ENCODE measurements at places on chromosomes 7 and 10.

DNA sequence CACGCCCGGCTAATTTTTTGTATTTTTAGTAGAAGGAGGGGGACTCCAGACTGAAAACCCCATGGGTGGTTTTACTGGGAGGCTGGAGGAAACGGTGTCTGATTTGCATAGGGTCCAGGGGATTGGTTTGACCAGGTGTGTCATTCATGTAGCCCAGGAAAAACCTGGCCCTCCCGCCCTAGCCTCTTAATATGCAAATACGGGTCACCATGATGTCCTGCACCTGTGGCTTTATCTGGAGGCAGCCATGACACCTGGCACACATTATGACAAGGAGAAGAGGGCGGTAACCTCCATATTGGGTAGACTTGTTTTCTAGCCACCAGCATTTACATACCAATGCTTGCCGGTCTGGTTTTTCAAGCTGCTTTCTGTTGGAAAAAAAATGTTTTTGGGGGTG lies 68.0 kb downstream of the TRIL start:
- no peak for DNase-seq

DNA sequence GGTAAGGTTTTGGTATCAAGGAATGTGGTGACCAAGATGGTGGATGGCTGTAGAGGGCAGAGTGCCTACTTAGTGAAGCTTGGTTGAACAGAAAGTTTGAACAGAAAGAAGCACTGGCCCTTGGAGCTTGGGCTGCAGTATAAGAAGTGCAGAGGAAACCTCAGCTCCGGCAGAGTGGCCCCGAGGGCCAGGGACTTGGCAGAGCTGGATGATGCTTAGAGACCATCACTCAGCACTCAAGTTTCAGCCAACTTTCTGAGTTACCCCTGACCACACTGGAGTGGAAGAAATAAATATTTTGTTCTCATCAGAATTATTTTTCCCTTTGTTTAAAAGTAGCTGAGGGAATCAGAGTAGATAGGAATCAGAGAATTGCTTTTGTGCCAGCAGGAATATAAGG lies 336.7 kb downstream of the C7orf25 start:
- no peak for DNase-seq

DNA sequence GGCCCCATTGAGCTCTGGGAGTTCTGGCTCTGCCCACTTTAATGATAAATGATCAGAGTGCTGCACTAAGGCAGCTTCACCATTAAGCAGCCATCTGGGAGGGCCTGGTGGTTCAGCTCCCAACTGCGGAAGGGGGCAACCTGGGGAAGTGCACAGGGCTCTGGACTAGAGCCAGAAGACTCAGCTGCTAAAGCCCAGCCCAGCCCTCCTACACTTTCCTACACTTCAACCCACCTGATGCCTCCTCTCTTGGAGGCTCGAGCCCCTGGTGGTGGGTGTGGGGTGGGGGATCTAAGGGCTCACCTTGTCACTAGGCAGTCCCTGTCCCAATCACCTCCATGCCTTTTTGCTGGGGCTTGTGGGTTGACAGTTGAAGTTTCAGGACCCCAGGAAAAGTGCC lies 60.6 kb upstream of the ANTXRL start:
- DNase-seq: no peak

GRCh38 chr7:41501466-41501865 lies 201.4 kb downstream of the INHBA start:
- DNase-seq: no peak

DNA sequence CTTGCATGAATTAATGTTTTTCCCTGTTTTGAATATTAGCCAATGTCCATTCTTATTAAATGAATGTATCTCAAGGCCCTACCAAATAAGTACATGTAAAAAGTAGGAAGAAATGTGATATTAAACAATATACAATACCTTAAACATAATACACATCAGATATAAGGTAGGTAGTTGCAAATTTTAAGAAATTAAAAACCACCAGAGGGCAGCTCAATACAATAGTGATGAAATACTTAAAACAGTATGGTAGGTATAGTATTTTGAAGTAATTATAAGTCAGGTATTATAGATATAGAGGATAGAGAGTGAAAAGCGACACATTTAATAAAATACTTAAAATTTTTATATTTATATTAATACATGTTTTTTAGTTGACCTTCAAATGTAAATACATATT lies 43.6 kb upstream of the CDK14 start:
- no peak for DNase-seq

GRCh38 chr7:37356911-37357636 lies 91.6 kb downstream of the ELMO1 start:
- no peak for DNase-seq

DNA sequence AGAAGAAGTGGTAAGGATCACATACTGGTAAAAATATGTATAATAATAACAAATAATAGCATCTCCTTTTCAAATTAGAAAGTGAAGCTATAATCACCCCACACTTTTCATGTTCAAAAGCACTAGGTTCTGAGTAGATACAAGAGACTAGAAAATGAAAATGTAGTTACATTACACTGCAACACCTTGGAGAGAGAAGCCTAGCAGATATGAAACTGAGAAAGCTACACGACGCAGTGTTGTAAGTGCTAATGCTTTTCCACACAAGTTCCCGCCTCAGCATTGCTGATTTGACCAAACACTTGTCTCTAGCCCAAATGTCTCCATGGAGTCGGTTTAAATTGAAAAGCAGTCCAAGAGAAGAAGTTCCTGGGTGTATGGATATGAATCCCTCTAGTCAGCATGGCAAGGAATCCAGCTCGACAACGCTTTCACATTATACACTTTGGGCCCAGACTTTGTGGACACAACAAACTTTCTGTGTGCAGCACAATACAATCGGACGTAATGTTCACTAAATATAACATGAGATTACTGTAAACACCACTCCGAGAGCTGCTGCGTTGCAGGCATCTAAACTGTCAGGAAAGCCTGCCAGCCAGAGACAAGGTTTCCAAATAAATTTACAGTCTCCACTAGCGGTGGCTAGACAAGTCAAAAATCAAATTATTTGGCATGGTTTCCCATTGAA lies 1.7 kb downstream of the PDE1C start:
- no peak for DNase-seq

- DNase-seq: no peak
Measured at GRCh38 chr7:98241674-98242241, 10.3 kb downstream of the TECPR1 start.

DNA sequence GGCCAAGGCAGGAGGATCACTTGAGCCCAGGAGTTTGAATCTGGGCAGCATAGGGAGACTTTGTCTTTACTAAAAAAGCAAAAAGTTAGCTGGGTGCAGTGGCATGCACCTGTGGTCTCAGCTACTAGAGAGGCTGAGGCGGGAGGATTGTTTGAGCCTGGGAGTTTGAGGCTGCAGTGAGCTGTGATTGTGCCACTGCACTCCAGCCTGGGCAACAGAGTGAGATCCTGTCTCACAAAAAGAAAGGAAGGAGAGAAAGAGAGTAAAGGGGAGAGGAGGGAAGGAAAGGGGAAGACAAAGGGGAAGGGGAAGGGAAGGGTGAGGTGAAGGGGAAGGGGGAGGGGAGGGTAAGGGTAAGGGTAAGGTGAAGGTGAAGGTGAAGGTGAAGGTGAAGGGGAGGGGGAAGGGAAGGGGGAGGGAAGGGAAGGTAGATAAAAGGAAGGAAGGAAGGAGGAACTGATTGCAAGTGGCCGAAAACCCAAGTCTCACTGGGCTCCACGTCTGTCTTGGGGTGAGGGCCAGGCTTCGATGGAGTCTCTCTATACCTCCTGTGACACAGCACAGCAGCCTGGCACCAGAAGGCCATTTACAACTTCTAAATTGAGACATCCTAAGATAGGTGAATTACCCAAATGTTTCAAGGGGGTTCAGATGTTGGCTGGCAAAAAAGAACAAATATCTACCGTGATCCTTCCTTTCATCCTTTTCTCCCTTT lies 4.0 kb upstream of the KLRG2 start:
- DNase-seq: no peak

DNA sequence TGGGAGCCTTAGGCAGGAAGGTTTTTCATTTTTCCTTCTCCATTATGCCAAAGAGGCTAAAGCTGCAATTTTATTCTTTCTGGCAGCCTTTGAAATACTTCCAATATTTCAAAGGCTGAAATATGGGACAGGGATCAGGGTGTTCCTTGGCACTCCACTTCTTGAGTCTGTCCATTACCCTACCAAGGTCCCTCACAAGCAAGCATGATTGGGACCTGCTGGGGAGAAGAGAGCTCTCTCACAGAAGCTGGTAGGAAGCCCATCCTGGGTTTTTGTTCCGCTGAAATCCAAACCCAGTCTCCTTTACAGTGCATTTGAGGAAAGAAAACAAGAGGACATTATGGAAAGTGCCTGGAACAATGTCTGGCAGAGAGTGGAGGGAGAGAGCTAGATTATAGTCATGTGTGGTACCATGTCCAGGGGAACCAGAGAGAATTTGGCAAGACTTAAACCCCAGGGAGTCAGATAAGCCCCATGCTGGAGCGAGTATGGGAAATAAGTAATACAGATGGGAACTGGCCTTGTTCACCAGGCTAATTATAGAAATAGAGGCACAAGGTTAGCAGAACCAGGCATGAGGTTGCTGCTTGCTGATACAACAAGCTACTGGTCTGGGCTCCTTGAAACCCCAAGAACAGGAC lies 104.7 kb downstream of the LSM5 start:
- no peak for DNase-seq

- no peak for DNase-seq
Measured at GRCh38 chr7:91694351-91694841, 186.1 kb downstream of the MTERF1 start.

- DNase-seq: no peak
Measured at GRCh38 chr10:126701526-126701925, 31.0 kb upstream of the C10orf90 start.

GRCh38 chr7:82631998-82632397 lies 188.4 kb upstream of the CACNA2D1 start:
- no peak for DNase-seq

DNA sequence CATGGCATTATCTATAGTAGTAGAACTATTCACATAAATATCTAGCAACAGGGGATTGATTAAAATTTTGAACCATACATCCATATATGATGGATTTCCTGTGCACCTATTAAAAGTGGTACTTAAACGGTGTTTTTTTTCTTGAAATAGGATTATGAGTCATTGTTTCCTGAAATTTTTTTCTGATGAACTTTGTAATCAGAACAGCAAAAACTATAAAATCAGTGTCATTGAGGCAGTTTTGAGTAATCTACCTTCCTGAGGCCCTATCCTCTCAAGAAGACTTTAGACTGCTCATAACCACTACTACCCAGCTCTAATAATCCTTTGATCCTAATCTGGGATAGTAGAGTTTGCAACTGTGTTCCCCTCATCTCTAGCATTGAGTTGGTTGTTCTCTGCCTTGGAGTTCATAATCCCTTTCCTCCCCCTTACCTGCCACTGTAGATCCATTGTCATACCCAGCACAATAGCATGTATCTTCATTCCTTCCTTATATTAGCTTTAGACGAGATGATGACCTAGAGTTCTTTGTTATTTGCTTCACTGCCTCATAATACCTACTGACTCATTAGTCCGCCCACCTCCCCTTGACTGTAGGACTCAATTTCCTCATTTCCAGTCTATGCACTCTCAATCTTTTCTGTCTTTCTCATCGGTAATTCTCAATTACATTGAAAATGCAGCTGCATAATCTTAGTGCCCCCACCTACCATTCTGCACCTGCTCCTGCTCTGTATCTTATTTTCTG lies 133.4 kb downstream of the LRRC4 start:
- no peak for DNase-seq

- no peak for DNase-seq
Measured at GRCh38 chr7:25889765-25890164, 262.2 kb upstream of the NFE2L3 start.

DNA sequence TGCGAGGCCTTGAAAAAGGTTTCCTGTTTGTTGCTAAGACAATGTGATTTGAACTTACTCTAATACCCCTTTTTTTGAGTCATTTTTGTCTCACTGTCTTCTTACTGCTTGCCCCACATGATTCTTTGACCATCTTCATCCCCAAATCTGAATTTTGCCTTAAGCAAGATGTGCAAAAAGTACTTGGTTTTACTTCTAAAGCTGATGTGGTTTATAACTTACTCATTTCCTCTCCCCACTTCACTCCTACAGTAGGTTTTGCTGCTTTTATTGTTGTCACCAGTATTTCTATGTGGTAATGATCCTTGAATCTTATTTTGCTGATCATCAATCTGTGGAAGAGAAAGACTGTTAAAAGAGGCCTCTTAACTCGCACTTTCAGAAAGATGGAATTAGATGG lies 396.4 kb downstream of the SDK1 start:
- DNase-seq: no peak

DNA sequence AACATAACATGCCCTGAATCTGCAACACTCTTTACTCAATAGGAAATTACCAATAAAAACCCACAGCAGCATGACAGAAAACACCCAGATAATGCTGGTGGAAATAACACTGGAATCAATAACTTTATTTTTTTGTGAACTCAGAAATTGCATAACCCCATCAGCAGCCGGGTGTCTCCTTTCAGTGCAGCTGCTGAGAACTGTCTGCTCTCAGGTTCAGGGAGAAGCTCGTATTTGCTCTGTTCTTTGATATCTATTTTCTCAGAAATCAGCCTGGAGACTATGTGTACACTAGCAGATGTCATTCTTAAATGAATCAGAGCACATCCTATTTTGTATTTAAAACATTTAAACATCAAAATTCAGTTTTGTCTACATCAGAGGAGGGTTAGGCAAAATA lies 506.0 kb downstream of the POM121L12 start:
- no peak for DNase-seq

GRCh38 chr7:197413-198335 lies 5.3 kb downstream of the FAM20C start:
- DNase-seq: no peak

GRCh38 chr10:30384701-30385201 lies 35.7 kb upstream of the MTPAP start:
- no peak for DNase-seq

GRCh38 chr7:48350515-48350914 lies 179.3 kb downstream of the ABCA13 start:
- DNase-seq: no peak

DNA sequence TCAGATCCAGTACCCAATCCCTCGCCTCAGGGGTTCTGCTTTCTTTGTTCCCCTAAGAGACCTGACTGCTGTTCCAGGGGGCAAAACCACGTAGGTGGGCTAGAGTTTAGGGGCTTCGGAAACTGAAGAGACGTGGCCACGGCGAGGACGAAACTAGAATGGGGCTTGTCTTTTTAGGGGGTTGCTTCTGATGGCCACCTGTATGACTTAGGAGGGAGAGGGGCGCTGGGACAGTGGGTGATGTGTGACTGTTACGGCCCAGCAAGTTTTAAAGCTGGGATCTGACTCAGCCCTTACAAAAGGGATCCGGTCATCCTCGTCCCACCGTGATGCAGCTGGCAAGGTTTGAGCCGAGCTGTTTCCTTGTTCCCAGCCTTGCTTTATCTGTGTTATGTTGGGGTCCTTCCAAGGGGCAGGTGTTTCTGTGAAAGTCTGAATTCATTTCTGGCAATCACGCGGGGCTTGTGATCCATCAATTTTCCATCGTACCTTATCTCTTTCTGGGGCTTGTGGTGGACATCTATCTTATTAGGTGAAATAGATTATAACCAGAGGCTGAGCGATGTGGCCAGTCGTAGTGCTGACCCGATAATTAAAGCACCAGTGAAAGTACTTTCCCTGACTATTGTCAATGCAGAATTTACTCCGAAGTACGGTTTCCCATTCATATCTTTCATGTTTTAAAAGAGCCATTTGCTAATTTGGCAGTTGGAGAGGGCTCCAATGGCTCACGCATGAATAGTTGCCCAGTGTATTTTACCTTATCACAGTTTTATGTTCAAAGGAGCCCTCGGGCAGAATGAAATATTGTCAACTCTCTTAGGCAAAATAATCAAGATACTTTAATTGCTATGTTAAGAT lies 830 bp downstream of the MET start:
- no peak for DNase-seq
